IPS DF 6.9 (cell line): ENCODE measurements at places on chromosomes 1 and 21.
A peak's percentile ranks its signal among the peaks of the same experiment; 100 is the strongest.

GRCh38 chr1:243850452-243851256 is 611 bp upstream of the AKT3 start:
- H3K4me3 ChIP-seq: peak overlapping the region; percentile 97; the same call in 1 of the 2 replicates
- DNase-seq: no peak
- H3K27me3 ChIP-seq: no peaks in the 10 kb centered on the region
- no peaks in the 10 kb centered on the region for H3K4me1 ChIP-seq
- H3K27ac ChIP-seq: no peak overlapping the region

GRCh38 chr1:195894411-195894810 is 713.8 kb downstream of the KCNT2 start:
- H3K36me3 ChIP-seq: no peaks in the 10 kb centered on the region
- no peaks in the 10 kb centered on the region for H3K4me1 ChIP-seq
- no peaks in the 10 kb centered on the region for H3K27me3 ChIP-seq
- no peak overlapping the region for H3K4me3 ChIP-seq

DNA sequence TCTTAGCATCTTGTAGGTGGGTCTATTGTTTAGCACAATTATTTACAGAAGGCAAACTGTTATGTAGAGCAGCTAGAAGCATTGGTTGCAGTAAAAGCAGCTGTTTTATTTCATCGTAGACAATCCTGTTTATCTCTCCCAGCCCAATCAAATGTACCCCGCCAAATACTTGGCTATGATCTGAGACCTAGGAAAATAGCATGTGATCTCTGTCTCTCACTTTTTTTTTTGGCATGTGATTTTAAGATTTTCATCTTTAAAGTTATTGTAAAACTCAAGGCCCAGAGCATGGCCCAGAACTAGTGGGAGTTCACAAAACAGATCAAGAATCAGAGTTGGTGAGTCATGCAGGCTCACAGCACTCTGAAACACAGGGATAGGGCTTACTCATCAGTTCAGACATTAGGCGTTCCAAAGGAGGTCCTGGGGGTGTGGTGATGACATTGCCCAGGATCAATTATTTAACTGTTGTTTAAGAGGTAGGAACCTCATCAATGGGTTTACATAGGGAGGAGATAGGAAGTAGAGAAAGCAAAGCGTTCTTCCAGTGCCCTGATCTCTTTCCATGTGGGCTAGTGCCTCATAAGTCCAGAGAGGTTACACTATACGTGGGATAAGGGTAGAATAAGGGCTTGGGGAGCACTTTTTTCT is 40.2 kb downstream of the TBX19 start:
- H3K4me3 ChIP-seq: no peak overlapping the region
- H3K27me3 ChIP-seq: no peaks in the 10 kb centered on the region
- no peak for DNase-seq
- no peak overlapping the region for H3K27ac ChIP-seq
- peaks cover 4% of the 10 kb centered on the region; the same call in 1 of the 2 replicates for H3K4me1 ChIP-seq

DNA sequence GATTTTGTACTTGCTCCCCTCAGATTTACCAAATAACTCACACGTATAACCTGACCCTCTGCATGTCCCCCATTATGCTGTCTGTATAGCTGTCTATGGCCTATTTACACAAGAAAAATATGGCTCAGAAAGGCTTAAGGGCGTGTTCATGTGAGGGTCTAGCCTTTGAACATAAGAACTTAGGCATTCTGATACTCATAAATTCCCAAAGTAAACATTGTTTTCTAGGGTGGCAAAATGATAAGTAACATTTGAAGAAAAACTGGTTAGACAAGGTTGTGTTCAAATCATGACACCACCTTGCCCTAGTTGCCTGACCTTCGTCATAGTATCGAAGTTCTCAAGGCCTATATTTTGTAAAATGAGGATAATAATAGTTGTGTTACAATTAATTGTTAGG is 394.6 kb downstream of the LRRIQ3 start:
- H3K4me1 ChIP-seq: no peaks in the 10 kb centered on the region
- H3K27me3 ChIP-seq: no peaks in the 10 kb centered on the region
- DNase-seq: no peak
- no peak overlapping the region for H3K4me3 ChIP-seq

GRCh38 chr1:230682882-230683610 is 30.9 kb downstream of the AGT start:
- no peak overlapping the region for H3K27ac ChIP-seq
- no peak overlapping the region for H3K4me3 ChIP-seq
- no peaks in the 10 kb centered on the region for H3K27me3 ChIP-seq
- peaks cover 17% of the 10 kb centered on the region; the same call in 1 of the 2 replicates for H3K36me3 ChIP-seq

DNA sequence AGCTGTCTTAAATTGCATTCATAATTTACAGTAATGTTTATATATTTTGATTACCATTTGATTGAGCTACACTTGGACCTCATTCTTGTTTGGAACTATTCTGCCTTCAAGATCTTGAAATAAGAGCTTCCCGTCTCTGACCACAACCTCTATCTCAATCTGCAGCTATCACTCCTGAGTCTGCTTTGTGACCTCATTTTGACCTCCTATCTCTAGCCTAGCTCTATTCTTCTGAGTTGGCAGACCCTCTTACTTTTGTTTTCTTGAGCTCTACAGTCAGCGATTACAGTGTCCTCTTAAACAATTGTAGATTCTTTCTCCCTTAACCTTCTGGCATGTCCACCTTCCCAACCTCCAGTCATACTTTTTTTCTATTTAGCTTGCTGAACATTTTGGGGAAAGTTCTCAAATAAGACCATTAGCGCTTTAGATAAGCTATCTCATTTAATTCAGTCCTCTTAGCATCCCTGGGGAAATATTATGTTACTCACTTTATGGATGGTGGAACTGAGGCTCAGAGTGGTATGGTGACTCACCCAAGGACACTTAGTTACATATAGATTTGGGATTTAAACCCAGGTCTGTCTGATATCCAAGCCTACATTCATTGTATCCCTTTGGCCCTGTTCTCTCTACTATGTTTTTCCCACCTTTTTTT is 19.1 kb downstream of the RPAP2 start:
- H3K4me3 ChIP-seq: no peak overlapping the region
- no peak overlapping the region for H3K27ac ChIP-seq
- H3K27me3 ChIP-seq: no peaks in the 10 kb centered on the region
- H3K36me3 ChIP-seq: no peaks in the 10 kb centered on the region
